ENCODE measurements at places on chromosomes 3 and 15. TPM values are rescaled to one million over a fixed set of nuclear protein-coding genes. Genes with fewer than 3 reads are reported as not detected.

DNA sequence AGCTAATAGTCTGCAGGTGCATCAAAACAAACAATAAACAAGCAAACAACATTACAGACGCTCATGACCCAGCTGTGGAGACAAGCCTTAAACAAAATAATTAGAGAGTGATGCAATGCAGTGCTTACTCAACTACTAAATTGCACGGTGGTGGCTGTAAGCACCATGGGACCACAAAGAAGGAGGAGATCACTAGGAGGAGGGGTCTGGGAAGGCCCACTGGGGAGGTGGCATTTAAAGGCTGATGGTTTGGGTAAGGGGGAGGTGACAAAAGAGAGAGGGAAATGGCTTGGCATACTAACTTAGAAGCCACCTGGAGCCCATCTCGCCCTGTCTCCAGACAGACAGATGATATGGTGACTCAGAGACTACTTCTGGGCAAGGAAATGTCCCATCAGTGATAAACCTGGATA lies 516.7 kb downstream of the FOXP1 start:
- no peak for DNase-seq

- DNase-seq, result peak; percentile 62
These were observed 381.4 kb downstream of the NTRK3 start for GRCh38 chr15:87874896-87875711.

DNA sequence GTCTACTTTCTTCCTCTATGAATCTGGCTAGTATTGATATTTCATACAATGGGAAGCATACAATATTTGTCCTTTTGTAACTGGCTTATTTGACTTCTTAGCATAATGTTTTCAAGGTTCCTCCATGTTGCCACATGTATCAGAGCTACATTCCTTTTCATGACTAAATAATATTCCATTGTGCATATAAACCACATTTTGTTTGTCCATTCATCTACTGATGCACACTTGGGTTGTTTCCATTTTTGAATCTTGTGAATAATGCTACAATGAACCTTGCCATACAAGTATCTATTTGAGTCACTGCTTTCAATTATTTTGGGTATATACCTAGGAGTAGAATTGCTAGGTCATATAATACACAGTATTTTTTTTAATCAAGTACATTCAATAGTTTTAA lies 38.0 kb downstream of the OSBPL10 start:
- no peak for DNase-seq

DNA sequence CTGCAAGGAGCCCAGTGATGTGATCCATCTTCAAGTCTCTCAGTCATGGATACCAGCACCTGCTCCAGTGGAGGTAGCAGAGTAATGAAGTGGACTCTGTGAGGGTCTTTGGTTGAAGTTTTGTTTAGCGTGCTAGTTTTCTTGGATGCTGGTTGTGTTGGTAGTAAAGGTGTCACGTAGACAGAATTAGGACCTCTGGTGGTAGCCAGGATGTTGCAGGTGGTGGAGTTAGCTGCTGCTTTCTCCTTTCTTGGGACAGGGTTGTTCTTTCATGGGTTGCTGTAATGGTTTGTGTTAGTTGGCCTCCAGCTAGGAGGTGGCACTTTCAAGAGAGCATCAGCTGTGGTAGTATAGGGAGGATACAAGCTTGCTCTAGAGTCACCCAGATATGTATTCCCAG lies 125.2 kb downstream of the ANXA2 start:
- DNase-seq, result no peak

DNA sequence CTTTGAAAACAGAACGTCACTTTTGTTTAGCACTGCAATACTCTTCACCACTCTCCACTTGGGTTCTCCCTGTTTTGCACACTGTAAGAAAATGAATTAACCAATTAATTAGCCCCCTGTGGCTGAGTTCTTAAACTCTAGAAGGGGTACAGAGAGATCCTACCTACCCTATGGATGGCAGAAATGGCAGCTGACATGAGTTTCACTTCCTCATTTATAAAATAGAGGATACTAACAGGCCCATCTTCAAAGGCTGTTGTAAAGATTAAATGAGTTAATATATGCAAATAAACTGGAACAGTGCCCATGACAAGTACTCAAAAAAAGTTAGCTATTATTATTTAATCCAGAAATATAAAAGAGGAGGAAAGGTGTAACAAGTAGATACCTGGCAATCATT lies 36.9 kb downstream of the SUCLG2 start:
- DNase-seq, result no peak

- no peak for DNase-seq
These were observed 73.3 kb downstream of the ANKRD28 start for GRCh38 chr3:15724446-15724845.

GRCh38 chr3:31906182-31906581 lies 74.9 kb downstream of the OSBPL10 start:
- DNase-seq, result no peak

MESP1 gene
- 3.2 TPM for polyA plus RNA-seq

CMTM8 gene
- 24.5 TPM for polyA plus RNA-seq

SLITRK3 gene
- polyA plus RNA-seq, result not detected

UNC45A gene
- polyA plus RNA-seq, result 47.9 TPM

All from lung (tissue), 17 donors.